GM23248 (cell line): ENCODE measurements at places on chromosomes 12 and 14.

DNA sequence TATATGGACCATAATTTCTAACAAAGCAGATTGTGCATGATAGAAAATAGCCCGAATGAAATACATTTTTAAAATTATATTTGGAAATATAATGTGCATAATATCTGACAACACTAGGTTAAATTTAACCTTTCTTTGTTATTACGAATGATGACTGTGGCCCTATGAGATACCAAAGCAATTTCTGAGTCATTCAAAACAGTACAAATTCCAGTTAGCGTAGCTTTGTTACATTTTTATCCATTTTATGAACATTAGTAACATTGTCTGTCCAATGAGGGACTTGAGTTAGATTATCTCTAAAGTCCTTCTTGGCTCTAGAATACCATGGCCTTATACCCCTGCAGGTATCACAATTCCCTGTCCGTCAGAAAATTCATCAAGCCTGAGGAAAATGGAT is 39.0 kb upstream of the REP15 start:
- DNase-seq: peak; percentile 31

- no peak for DNase-seq
Measured at GRCh38 chr12:121825041-121825523, 21.3 kb downstream of the SETD1B start.

- no peak for DNase-seq
Measured at GRCh38 chr14:91399868-91400640, 17.6 kb downstream of the CCDC88C start.

GRCh38 chr14:55426891-55427290 is 13.5 kb downstream of the TBPL2 start:
- no peak for DNase-seq

- DNase-seq: no peak
Measured at GRCh38 chr14:90778571-90779255, 37.5 kb downstream of the TTC7B start.

- peak; percentile 53 for DNase-seq
Measured at GRCh38 chr12:1660304-1661187, 30.3 kb upstream of the ADIPOR2 start.

GRCh38 chr14:60217713-60218112 is 31.3 kb upstream of the PPM1A start:
- no peak for DNase-seq

GRCh38 chr12:11755302-11755930 is 105.9 kb downstream of the ETV6 start:
- DNase-seq: no peak

- no peak for DNase-seq
Measured at GRCh38 chr12:59219148-59219547, 298.8 kb upstream of the LRIG3 start.

GRCh38 chr12:122951406-122951805 is 14.9 kb downstream of the ABCB9 start:
- DNase-seq: peak; percentile 60

DNA sequence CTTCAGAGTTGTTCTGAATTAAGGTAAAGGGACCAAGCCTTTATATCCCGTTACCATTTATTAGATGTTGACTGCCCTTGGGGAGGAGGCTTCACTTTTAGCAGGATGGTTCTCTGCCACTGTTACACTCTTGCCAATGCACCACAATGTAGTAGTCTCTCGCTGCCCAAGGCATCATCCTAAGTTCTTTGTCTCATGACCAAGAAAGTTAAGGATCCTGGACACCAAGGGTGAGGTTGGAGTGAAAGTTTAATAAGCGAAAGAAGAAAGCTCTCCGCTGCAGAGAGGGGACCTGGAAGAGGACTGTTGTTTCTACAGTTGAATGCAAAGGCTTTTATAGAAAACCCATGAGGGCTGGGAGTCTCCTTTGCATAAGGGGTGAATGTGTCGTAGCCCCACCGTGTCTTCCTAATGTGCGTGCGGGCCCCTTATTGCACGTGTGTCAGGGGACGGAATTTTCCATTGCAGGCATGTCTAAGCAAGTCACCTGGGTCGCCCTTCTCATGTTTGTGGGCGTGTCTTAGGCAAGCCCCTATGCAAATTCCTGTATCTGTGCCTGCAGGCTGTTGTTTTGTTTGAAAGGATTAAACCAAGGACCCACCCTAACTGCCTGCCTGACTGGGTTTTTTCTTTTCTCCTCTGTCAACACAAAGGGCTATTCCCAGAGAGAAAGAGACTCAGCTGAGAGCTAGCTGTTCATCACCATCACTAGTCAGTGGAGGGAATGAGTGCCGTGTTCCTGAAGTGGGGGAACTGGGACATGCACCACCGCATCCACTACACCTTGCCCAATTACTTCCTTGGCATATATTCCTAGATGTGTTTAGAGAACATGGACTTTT is 17.6 kb upstream of the RNASE1 start:
- no peak for DNase-seq

DNA sequence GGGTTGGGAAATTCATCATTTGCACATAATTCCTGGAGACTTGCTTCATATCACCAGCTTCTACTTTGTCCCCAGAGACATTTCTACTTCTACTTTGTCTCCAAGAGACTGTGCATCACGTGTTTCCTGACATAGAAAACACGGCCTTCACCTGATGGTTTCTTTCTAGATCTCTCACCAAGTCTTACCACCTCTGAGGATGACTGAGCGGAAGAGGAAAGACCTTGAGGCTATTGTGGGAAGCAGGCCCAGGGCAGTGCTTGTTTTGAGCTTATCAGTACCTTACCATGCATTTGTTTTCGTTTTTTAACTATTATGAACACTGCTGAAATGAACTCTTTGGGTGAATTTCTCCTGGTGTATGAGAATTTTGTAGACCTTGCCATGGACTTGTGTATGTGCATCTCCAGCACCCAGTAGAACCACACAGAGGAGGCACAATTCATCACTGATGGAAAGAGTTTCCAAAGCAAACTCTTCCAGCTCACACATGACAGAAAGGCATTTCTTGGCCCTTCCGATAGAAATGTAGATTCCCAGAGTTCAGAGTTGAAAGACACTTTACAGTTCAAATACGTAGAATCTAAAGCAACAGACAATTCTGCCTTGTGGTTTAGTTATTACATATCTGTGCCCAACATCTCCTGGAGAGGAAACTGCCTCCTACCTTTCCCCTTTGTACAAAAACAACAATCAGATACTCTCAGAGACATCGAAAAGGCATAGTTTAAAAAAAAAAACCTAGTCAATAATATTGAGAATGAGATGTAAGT is 434.7 kb downstream of the FUT8 start:
- DNase-seq: no peak

DNA sequence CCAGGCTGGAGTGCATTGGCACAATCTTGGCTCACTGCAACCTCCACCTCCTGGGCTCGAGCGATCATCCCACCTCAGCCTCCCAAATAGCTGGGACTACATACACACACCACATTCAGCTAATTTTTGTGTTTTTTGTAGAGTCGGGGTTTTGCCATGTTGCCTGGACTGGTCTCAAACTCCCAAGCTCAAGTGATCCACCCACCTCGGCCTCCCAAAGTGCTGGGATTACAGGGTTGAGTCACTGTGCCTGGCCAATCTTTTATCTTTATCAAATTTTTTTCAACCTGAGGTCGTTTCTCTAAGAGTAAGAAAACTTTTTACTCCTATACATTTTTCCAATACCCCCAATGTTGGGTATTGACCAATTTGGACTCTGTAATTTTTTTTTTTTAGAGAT is 40.0 kb upstream of the NAP1L1 start:
- peak; percentile 25 for DNase-seq

DNA sequence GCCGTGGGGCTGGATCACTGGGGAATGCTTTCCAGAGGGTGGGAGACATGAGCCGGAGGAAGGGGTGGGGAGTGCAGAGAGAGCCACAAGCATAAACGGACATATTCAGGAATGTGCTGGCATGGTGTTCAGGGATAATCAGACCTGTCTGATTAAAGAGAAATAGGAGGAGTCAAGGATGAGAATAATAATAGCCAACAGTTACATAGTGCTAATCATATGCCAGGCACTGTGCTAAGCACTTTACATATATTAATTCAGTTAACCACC is 43.7 kb downstream of the LTBP2 start:
- DNase-seq: no peak

DNA sequence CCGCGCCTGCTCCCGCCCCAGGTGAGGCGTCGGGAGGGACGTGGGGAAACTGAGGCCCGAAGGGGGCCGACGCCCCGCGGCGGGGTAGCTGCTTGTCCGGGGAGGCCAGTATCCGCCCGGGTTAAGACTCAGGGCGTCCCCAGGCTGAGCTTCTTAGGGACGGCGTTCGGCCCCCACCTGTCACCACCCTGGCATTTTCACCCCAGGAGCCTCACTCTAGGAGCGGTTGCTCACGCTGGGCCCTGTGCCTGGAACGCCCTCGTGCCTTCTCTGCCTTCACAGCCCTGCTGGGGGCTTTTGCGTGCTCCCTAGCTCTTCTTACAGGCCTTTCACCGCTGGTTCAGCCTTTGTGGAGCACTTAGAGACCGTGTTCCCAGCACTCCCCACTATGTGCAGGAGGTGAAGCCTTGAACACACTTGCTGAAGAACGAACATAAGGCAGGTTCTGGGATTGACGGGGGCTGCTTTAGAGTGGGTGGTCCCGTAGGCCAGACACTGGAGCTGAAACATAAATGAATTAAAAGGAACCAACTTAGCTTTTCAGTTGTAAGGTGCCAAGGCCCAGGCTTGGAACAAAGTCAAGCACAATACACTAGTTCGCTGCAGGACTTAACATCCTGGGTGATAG is 601 bp downstream of the ZNF839 start:
- DNase-seq: peak; percentile 88

GRCh38 chr12:15852383-15852782 is 29.8 kb upstream of the STRAP start:
- DNase-seq: peak; percentile 82

GRCh38 chr14:54459106-54459505 is 17.9 kb upstream of the CNIH1 start:
- DNase-seq: no peak

DNA sequence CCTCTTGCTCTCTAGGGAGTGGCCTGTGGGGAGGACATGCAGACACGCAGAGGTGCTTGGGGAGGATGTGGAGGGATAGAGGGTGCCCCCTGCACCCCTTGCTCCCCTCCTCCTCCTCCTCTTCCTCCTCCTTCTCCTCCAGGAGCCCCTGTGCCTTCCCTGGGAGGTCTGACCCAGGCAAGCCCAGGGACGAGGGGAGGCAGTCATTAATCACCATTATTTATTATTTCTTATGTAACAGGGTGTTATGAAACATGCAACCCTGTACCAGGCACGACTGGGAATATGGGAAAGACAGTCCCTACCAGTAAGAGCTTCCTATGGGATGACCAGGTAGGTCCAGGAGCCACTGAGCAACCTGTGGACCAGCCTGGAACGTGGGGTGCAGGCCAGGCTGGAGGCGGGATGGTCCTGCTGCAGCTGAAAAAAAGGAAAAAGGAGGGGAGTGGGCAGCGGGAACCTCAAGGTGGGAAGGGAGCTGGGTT is 22.5 kb upstream of the PGF start:
- no peak for DNase-seq

- peak; percentile 7 for DNase-seq
Measured at GRCh38 chr12:88108021-88108420, 33.9 kb downstream of the CEP290 start.

- DNase-seq: peak; percentile 56
Measured at GRCh38 chr12:104295954-104296353, 7.6 kb upstream of the EID3 start.

GRCh38 chr12:104132351-104132956 is 5.6 kb downstream of the NFYB start:
- DNase-seq: no peak

GRCh38 chr14:92487513-92488133 is 26.0 kb upstream of the RIN3 start:
- no peak for DNase-seq

DNA sequence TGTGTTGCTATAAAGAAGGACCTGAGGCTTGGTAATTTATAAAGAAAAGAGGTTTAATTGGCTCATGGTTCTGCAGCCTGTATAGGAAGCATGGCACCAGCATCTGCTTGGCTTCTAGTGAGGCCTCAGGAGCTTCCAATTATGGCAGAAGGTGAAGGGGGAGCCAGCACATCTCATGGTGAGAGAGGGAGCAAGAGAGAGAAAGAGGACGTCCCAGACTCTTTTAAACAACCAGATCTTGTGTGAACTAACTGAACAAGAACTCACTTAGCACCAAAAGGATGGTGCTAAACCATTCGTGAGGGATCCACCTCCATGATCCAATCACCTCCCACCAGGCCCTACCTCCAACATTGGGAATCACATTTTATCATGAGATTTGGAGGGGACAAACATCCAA is 6.1 kb upstream of the SNAPC1 start:
- DNase-seq: no peak

- DNase-seq: no peak
Measured at GRCh38 chr12:48040354-48040753, 36.1 kb upstream of the COL2A1 start.

DNA sequence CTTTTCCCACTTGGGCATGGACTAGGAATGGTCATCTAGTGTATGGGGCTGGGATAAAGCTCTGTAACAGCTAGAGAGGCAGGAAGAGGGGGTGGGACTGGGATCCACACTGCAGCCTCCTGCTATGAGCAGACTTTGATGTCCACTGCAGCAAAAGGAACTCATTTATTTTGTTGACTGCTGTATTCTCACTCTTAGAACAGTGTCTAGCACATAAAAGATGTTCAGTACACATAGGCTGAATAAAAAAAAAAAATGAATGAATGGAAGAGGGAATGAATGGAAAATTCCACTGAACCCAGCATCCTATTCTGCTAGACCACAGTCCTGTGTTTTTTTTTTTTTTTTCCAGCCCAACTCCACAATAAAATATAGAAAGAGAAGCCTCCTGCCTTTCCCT is 106.2 kb upstream of the NOS1 start:
- DNase-seq: no peak

GRCh38 chr12:103207936-103208335 is 250.5 kb downstream of the ASCL1 start:
- no peak for DNase-seq

DNA sequence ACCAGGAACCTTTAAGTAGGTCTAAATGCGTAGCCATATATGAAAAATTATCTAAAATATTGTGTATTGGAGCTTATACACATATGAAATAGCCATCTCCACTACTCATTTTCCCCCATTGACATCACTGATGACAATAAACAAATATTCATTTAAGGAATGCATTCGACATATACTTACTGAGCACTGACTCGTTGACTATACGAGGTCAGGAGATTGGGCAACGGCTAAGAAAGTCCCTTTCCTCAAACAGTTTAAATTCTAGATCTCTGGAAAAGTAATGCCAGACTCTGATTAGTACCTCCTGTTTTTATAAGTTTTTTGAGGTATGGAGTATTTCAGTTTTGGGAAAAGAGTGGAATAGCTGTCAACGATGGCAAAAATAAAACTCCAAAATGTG is 139.4 kb upstream of the DIO2 start:
- DNase-seq: no peak

GRCh38 chr14:68894123-68894522 is 85.0 kb downstream of the ACTN1 start:
- no peak for DNase-seq

- DNase-seq: no peak
Measured at GRCh38 chr12:105272152-105272551, 36.2 kb upstream of the APPL2 start.

DNA sequence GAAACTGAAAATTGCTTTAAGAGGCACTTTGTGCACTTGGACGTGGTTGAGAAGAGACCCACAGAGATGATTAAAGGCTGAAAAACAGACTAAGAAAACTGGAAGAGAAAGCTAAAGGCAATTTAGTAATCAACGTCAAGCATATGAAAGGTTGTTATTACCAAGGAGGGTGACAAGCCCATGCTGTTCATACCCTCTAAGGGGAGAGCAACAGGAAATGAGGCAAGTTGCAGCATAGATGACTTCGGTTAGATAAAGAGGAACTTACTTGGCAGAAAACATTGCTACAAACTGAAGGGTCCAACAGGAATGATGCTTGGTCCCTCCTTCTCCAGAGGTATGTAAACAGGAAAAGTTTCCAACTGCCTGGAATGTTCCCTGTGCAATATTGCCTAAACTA is 107.8 kb downstream of the DUSP6 start:
- DNase-seq: peak; percentile 42
